ENCODE measurements at places on chromosomes 11 and 22.

GRCh38 chr11:121810291-121810690 lies 305.7 kb downstream of the BLID start:
- no peaks in the 10 kb centered on the region for H3K36me3 ChIP-seq
- no peak for DNase-seq
- H3K27me3 ChIP-seq: no peaks in the 10 kb centered on the region
- no peak overlapping the region for H3K27ac ChIP-seq
- H3K4me3 ChIP-seq: no peak overlapping the region
- no peaks in the 10 kb centered on the region for H3K4me1 ChIP-seq

DNA sequence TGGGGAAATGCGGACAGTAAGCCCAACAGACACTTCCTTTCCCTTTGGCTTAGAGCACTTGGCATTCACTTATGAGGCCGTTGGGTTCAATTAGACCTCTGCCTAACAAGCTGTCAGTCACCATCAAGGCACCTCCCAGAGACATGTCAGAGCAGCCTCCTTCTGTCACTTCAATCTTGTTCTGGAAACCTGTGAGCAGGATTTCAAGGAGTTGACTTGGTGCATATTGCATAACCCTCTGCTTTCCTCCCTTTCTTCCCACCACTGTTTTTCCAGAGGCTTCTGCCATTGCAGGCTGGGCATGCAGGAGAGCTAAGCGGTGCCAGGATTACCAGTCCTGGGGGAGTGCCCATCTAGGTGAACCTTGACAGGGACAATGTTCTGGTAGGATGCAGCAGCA lies 484.2 kb upstream of the LRRC4C start:
- no peak for DNase-seq
- no peak overlapping the region for H3K27ac ChIP-seq
- H3K4me3 ChIP-seq: no peak overlapping the region
- H3K36me3 ChIP-seq: no peaks in the 10 kb centered on the region
- H3K4me1 ChIP-seq: no peaks in the 10 kb centered on the region
- H3K27me3 ChIP-seq: no peaks in the 10 kb centered on the region

DNA sequence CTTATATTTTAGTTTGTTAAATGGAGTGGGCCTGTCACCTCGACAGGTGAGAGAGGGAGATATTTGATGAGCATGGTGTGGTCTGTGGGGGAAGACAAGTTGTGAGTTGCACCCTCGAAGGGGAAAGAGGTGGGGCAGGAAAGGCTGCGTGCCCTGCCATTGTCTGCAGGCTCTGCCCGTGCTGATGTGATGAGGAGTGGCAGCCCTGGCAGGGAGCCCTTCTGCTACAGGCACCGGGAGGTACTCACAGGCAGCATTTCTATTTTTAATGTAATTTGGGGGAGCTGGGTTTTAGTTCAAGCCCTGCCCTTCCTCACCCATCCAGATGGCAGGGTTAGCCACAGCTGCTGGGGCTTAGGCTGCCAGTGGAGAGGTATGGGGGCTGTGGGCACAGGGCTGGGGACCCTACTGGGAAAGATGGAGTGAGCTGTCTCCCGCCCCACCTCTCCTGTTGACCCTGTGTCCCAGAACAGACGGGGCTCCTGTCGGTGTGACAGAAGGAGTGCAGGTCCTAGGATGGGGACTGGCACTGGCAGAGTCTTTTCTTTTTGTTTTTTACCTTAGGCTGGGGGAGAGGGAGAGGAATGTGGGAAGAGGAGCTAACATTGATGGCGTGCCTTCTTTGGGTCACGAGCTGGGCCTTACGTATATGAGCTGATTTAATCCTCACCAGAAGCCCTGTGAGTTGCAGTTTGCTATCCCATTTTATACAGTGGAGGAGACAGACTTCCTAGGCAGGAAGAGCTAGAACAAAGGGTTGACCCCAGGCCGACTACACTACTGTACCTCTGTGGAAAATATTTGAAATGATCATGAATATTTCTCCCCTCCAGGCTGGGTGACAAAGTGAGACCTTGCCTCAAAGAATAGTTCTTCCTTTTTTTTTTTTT lies 51.6 kb downstream of the CEP164 start:
- no peak overlapping the region for H3K27ac ChIP-seq
- H3K27me3 ChIP-seq: no peaks in the 10 kb centered on the region
- no peak for DNase-seq
- H3K4me3 ChIP-seq: no peak overlapping the region
- peaks cover 72% of the 10 kb centered on the region for H3K36me3 ChIP-seq

DNA sequence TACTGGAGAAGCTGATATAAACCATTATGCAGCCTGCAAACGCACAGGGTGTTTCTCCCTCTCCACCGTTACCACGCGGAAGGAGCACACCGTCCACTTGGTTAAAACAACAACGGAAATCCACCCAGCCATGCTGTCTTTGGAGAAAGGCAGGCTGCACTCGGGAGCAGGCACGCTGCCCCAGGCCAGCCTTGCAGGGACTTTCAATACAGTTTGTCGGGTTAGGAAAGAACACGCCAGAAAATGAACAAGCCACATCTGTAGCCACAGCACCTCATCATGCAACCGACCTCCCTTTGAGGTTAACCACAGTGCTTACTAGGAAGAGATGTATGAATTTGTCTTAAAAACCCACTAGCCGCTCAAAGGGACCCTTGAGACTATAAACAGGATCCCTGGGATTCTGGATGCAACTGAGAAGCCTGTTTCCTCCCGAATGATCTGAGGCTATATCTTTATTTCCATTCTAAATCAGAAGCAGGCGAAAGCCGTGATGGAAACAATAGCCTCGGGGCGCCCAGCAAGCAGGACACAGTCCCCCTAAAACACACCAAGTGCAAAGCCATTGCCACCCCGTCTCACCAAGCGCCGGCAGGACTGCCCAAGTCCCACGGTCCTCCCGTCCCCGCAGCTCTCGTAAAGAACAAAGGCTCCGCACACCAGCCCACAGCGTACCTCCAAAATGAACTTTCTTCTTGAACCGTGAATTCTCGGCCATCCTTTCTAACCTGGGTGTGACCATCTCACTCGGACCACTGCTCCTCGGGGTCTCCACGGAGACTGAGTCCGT lies 318.9 kb downstream of the CTTN start:
- no peak overlapping the region for H3K4me3 ChIP-seq
- no peaks in the 10 kb centered on the region for H3K27me3 ChIP-seq
- no peak overlapping the region for H3K27ac ChIP-seq
- peaks cover 13% of the 10 kb centered on the region for H3K4me1 ChIP-seq
- DNase-seq: no peak
- H3K36me3 ChIP-seq: no peaks in the 10 kb centered on the region

GRCh38 chr11:86103808-86104207 lies 34.9 kb upstream of the PICALM start:
- no peaks in the 10 kb centered on the region for H3K36me3 ChIP-seq
- H3K27me3 ChIP-seq: no peaks in the 10 kb centered on the region
- no peak overlapping the region for H3K27ac ChIP-seq

- no peak overlapping the region for H3K4me3 ChIP-seq
- H3K4me1 ChIP-seq: no peaks in the 10 kb centered on the region
These were observed 360.6 kb downstream of the BRD1 start for GRCh38 chr22:49466878-49467595.

DNA sequence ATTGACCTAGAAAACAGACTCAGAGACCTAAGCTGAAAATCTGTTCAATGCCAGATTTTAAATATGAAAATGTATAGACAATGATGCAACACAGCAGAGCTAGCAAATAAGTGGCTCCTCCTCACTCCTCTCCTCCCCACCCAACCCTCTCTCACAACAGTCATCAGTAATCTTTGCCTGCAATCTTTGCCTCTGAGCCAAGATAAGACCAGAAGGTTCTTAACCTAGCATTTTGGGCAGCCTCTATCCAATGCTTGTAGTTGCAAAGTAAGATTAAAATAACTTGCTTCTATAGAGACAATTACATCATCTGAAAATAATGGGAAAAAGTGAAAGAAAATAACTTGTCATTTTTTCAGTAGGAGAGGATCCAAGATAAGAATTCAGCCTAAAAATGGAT lies 117.3 kb downstream of the PARVA start:
- DNase-seq: no peak
- no peak overlapping the region for H3K27ac ChIP-seq
- H3K4me1 ChIP-seq: peaks cover 5% of the 10 kb centered on the region
- H3K27me3 ChIP-seq: no peaks in the 10 kb centered on the region

GRCh38 chr11:12150831-12151382 lies 40.5 kb downstream of the MICAL2 start:
- H3K4me3 ChIP-seq: no peak overlapping the region
- no peaks in the 10 kb centered on the region for H3K4me1 ChIP-seq
- no peak overlapping the region for H3K27ac ChIP-seq
- DNase-seq: no peak
- H3K27me3 ChIP-seq: no peaks in the 10 kb centered on the region

DNA sequence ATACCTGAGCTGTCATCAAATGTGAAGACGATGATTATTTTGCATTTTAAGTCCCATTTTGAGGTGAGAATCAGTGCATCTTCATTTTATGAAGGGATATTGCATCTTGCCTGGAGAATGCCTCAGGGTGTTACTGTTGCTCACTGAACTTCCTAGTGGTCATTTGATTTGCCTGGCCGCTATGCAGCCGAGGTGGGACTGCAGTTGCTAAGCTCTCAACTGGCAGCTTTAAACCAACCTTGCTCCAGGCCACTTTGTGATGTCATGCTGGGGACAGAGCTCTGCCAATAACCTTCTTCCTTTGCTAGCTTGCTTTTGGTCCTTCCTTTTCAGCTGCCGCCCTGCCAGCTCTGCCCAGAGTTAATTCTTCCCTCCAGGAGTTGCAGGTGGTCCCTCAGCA lies 409.4 kb upstream of the B3GAT1 start:
- no peaks in the 10 kb centered on the region for H3K27me3 ChIP-seq
- H3K27ac ChIP-seq: no peak overlapping the region
- H3K4me1 ChIP-seq: peaks cover 7% of the 10 kb centered on the region

- peak; percentile 87 for DNase-seq
- no peaks in the 10 kb centered on the region for H3K27me3 ChIP-seq
- peak within 1 kb of the TSS; percentile 92 for H3K27ac ChIP-seq
These were observed at the start of gene CHID1 for GRCh38 chr11:910589-911030. CHID1 (minus strand) TSS chr11:910810; CDS start chr11:904816, 5,994 bp downstream.

- H3K27me3 ChIP-seq: no peaks in the 10 kb centered on the region
- no peak overlapping the region for H3K27ac ChIP-seq
- H3K4me1 ChIP-seq: peaks cover 5% of the 10 kb centered on the region
- no peaks in the 10 kb centered on the region for H3K36me3 ChIP-seq
- H3K4me3 ChIP-seq: no peak overlapping the region
- no peak for DNase-seq
These were observed 147.5 kb downstream of the ELP4 start for GRCh38 chr11:31657091-31657490.

- peaks cover 4% of the 10 kb centered on the region for H3K4me1 ChIP-seq
- no peak for DNase-seq
- H3K27ac ChIP-seq: no peak overlapping the region
- no peaks in the 10 kb centered on the region for H3K36me3 ChIP-seq
- no peaks in the 10 kb centered on the region for H3K27me3 ChIP-seq
- H3K4me3 ChIP-seq: no peak overlapping the region
These were observed 13.3 kb upstream of the SERPINH1 start for GRCh38 chr11:75548595-75549272.

GRCh38 chr11:30786256-30787110 lies 200.3 kb upstream of the MPPED2 start:
- no peak overlapping the region for H3K27ac ChIP-seq
- no peaks in the 10 kb centered on the region for H3K27me3 ChIP-seq
- no peak overlapping the region for H3K4me3 ChIP-seq
- no peaks in the 10 kb centered on the region for H3K36me3 ChIP-seq

DNA sequence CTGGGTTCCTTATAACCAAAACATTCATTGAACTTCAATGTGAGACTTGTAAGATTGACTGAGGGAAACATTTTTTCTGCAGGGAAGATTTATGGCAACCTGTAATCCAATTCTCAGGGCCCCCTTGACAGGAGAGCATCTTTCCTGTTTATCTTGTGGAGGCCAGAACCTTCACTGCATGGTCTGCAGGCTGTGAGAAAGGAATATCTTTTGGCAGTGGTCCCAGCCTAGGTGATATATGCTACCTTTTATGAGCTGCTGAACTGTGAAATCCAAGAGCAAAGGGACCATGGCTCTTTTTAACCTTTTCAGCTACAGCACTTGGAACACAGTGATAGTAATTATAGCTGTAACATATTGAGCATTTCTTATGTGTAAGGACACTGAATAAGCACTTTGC lies 590.2 kb upstream of the B3GAT1 start:
- H3K4me3 ChIP-seq: no peak overlapping the region
- DNase-seq: no peak
- no peaks in the 10 kb centered on the region for H3K27me3 ChIP-seq
- peaks cover 12% of the 10 kb centered on the region for H3K4me1 ChIP-seq

DNA sequence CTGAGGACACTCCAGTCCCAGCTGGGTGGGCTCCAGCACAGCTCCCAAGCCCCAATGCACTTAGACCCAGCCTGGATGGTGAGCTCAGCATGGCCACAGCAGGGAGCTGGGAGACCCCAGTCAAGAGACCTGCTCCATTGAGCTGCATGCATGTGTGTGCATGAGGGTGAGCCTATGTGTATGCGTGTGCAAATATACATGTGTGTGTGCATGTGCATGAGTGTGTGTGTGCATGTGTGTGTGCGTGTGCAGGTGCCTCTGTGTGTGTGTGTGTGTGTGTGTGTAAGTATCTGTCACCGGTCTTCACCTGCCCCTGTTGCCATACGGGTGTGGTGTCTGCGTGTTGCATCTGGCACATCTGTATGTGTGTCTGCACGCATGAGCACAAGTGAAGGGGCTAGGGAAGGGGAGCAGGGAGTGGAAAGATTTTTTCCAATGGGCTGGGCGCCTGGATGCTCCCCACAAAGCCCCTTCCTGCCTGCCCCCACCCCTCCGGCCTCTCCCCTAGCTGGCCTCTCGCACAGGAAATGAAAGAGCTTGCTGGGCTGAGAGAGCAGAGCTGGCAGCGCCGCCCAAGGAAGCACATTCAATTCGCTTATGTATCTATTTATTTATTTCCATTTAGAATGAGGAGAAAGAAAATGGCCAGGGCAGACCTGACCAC lies 4.1 kb downstream of the TSPAN32 start:
- H3K36me3 ChIP-seq: no peaks in the 10 kb centered on the region
- H3K27me3 ChIP-seq: no peaks in the 10 kb centered on the region
- no peak for DNase-seq
- H3K4me3 ChIP-seq: no peak overlapping the region

DNA sequence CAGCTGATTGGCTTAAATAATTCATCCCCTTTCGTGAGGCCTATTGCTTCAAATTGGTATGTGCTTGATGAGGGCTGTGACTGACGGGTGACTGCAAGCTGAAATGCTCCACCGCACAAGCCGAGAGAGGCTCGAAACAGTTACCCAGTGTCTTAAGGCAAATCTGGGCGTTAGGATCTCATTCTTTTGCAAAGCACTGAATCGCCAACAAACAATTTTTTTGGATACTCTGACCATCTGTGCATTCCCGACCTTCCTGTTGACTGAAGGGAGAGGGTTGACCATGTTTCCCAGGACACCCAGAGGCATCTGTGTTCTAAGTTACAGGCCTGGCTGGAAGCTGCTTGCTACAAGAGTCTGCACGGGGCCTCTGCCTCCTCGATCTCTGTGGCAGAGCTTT lies 32.1 kb downstream of the CACNG2 start:
- H3K4me1 ChIP-seq: peaks cover 4% of the 10 kb centered on the region
- DNase-seq: no peak
- no peak overlapping the region for H3K4me3 ChIP-seq
- no peak overlapping the region for H3K27ac ChIP-seq
- no peaks in the 10 kb centered on the region for H3K36me3 ChIP-seq

Measured in neuronal stem cell (in vitro differentiated cells).